ENCODE measurements at places on chromosomes 7 and 10.

GRCh38 chr7:23938937-23939552 is 229.0 kb downstream of the STK31 start:
- DNase-seq = peak; percentile 12

DNA sequence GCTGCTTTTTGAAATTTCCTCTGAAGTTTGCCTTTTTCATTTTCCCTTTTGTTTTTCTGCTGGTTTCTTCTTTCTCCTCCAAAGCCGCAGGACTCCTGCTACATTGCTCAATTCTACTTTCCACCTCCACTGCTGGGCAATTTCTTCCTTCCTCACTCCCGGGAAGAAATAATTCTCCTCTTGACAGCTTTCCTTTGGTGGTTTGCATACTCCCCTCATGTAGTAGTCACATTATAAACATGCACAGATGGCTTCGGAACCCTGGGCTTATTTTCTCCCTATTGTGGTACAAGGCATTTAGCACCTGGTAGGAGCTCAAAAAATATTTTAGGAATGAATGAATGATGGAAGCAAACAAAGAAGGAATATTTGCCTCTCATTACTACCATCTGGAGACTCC is 977.2 kb downstream of the LRMDA start:
- DNase-seq = no peak

DNA sequence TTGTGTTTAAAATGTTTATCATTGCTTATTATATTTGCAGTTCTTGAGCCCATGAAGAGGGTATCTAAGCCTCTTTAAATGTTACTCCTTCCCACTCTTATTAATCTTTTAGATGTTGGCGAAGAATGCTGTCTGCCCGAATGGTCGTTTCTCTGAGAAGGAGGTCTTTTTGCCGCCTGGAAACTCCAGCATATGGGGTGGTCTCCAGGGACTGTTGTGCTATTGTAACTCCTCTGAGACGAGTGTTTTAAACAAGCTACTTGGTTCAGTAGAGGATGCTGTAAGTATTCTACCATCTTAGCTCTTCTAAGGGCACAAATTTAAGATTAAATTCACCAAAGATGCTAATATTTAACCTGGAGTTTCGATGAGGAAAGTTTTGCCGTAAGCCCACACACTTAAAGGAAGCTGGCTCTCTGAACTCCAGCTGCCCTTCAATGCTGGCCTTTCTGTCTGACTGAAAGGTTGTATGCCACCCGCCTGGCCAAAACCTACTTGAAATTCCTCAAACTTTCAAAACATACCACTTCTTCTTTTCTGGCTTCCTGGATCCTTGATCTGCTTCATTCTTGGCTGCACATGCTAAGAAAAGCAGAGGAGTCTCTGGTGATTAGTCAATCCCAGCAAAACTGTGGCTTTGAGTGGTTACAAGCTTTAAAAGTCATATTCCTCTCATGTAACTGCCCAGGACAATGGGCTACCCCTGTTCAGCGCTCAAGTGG is 74.7 kb downstream of the ABCA13 start:
- no peak for DNase-seq

DNA sequence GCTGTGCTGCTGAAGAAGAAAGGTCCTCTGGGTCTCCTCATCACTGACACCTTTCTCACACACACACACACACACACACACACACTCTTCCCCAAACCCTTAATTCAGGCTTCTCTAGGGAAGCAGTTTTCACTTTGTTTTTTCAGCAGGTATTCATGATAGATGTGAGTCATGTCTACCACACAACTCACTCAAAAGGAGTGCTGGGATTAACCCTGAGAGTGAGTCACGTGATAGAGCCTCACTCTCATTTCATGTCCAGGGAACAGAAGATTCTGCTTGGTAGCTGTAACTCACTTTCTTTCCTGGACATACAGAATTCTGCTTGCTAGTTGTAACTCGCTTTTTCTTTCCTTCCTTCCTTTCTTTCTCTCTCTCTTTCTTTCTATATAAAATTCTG is 45.4 kb downstream of the VIM start:
- DNase-seq = no peak

DNA sequence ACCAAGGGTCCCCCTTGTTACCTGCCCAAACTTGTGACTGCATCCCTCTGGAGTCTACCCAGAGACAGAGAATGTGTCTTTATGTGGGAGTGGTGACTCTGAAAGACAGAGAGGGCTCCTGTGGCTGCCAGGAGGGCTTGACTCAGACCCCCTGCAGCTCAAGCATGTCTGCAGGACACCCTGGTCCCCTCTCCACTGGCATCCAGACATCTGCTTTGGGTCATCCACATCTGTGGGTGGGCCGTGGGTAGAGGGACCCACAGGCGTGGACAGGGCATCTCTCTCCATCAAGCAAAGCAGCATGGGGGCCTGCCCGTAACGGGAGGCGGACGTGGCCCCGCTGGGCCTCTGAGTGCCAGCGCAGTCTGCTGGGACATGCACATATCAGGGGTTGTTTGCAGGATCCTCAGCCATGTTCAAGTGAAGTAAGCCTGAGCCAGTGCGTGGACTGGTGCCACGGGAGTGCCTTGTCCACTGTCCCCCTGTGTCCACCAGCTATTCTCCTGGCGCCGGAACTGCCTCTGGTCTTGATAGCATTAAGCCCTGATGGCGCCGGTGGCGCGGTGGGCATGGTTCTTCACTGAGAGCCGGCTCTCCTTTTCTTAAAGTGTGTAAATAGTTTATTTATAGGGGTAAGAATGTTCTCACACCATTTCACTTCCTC is 19.4 kb upstream of the SH2D4B start:
- no peak for DNase-seq

DNA sequence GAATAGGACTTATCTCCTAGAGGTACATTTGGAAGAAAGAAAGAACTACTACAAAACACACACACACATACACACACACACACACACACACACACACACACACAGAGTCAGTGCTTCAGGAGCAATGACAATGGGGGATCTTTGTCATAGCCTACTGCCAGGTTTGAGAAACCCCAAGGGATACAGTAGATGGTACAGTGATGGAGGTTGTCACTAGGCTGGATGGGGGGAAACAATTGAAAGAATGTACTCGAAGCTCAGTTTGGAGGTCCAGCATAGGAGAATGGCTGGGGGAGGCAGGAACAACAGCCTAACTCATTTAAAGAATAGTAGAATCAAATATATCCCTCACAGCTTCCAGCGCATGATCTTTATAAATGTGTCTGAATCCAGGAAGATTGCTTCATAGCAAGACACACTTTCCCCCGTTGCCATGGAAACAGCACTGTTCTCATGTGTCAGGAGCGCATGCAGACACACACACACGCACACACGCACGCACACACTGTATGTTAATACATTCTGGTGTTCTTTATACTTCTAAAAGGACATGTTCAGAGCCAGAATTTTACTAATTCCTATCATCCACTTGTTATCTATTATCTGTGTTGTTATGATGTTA is 32.6 kb upstream of the ZNRF2 start:
- no peak for DNase-seq

- no peak for DNase-seq
Observed at GRCh38 chr7:55774327-55775050, 88.1 kb downstream of the SEPTIN14 start.

DNA sequence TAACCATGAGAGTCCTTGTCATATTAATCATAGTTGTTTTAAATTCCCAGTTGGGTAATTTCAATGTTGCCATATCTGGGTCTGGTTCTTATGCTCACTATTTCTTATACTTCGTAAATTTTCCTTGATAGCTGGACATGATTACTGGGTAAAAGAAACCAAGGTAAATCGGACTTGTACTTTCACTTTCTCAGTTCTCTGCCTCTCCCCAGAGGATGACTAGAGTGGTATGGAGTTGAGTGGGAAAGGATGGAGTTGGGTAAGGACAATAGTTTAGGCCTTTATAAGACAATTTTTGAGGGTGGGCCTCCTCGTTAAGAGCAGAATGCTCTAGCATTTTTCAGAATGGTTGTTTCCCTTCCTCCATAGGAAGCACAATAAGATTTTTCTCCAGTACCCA is 106.1 kb downstream of the CRPPA start:
- DNase-seq = no peak

DNA sequence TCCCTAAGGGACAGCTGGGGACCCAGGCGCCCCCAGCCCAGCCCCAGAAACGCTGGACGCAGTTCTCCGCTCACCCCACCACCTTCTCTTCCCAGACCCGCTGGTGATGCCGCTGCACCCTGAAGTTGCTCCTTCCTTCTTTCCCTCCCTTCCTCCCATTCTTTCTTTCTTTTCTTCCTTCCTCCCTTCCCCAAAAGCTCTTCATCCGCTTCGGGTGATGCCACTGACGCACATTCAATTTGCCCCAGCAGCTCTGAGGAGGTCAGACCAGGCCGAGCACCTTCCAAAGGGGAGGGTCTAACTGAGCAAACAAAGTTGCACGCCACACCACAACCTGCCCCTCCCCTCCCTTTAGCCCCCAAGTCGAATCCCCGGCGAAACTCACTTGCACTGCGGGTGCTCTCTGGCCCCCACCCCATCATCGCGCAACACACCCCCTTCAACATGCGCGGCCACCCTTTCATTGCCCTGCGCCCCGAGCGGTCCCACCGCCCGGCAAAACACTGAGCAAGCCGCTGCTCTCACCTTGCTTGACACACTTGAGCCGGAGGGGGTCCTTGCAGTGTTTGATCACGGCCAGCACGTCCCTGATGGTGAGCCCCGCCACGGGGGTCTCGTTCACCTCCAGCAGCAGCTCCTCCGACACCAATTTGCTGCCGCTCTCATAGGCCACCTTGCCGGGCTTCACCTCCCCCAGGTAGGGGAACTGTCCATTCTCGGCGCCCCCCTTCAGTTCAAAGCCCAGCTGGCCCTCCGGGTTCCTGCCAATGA is 787 bp downstream of the MAGI2 start:
- DNase-seq = no peak

DNA sequence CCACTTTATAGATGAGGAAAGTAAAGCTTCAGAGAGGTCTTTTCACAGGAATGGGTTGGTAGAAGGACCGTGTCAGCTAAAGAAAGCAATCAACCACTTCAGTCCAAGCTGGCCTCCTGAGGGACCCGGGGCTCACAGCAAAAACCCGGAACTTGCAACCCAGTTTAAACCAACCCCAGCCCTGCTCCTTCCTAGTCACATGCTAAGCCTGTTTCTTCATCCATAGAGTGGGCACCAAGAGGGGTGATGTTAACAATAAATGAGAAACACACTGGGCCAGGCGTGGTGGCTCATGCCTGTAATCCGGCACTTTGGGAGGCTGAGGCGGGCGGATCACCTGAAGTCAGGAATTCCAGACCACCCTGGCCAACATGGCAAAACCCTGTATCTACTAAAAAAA is 12.1 kb upstream of the NPFFR1 start:
- DNase-seq = no peak

DNA sequence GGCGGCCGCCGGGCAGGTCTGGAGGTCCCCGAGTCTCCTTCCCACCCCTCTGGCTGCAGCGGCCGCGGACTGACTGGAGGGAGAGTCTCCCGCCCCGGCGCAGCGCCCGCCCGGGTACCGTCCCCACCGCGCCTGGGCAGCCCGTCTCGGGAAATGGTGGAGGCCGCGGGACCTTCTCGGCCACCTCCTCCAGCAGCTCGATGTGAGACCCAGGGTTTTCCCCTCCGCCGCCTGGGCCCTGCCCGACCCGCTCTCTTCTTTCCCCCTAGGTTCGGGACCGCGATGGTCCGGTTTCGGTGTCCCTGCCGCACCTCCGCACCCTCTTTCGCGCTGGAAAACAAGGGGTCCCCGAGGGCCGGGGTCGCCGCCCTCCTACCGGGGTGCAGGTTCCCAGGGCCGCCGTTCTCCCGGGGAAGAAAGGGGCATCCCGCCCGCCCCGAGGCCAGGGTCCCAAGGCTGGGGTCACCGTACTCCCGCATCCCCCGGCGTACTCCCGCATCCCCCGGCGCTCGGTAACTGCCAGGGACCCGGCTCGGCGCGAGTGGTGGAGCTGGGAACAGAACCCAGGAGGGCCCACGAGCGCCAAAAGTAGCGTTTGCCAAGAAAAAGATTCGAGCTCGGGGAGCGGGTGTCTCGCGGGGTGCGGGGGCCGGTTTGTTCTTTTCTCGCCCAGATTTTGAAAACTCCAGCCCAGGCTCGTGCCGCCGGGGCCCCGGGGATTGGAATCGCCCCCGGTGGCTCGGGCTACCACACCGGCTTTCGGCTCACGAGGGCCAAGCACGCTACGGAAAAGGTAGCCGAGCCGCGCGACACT is 3.4 kb downstream of the TNRC18 start:
- DNase-seq = no peak

GRCh38 chr7:68998136-68998535 is 600.1 kb upstream of the AUTS2 start:
- no peak for DNase-seq

GRCh38 chr10:76970711-76971519 is 666.7 kb downstream of the KCNMA1 start:
- DNase-seq = no peak

GRCh38 chr7:39341083-39341482 is 225.1 kb upstream of the YAE1 start:
- no peak for DNase-seq

DNA sequence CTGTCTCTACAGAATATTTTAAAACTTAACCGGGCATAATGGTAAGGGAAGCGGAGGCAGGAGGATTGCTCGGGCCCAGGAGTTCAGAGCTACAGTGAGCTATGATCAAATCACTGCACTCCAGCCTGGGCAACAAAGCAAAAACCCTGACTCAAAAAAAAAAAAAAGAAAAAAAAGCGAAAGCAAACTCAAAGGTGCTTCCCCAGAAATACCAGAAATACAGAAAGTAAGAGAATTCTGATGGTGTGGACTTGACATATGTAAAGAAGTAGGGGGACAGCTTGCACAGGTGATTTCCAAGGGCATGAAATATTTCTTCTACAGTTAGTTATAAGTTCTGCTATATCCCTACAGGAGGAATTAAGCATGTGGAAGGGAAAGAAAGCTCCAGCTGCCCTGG is 69.7 kb upstream of the APBB1IP start:
- DNase-seq = no peak

DNA sequence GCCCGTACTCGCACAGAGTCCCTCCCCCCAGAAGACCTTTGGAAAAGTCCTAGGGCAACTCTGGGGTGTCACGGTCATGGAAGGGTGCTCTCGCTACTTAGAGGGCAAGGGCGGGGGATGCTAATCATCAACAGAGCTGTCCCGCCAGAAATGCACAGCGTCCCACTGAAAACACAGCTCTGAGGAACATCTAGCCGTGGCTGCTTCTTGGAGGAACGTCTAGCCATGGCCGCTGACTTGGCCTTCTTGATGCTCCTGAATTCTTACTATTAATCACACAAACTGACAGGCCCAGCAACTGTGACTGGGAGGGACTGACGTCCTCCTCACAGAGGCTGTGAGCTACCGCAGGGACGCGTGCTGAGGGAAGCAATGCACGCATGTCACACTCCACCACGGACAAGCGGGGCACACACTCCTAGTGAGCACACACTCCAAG is 1.7 kb downstream of the TUBGCP2 start:
- DNase-seq = no peak

- no peak for DNase-seq
Observed at GRCh38 chr10:132292287-132293200, 15.2 kb downstream of the STK32C start.

DNA sequence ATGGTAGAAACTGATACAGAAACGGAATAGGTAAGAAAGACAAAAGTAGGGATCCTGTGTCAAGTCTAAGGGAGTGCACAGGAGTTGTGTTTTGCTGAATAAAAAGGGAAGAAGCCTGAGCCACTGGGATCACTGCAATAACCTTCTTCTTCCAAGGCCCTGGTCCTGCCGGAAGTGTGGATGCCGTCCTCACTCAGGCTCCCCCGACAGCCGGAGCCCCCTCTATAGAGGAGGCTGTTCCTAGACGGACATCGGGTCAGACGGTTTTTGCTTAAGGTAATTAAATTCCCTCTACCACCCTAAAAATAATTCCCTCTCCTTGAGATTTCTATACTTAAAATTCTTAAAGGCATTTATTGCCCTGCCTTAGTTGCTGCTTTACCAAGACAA is 566.9 kb downstream of the PTPRN2 start:
- DNase-seq = no peak

- DNase-seq = no peak
Observed at GRCh38 chr7:18771834-18772566, 276.5 kb downstream of the HDAC9 start.
